ENCODE measurements at places on chromosomes 3 and 15.

GRCh38 chr15:101613130-101614000, 38.8 kb downstream of the TM2D3 start:
- DNase-seq: peak; percentile 26

- DNase-seq: no peak
These were observed 207.0 kb downstream of the NTRK3 start for GRCh38 chr15:88049506-88049905.

DNA sequence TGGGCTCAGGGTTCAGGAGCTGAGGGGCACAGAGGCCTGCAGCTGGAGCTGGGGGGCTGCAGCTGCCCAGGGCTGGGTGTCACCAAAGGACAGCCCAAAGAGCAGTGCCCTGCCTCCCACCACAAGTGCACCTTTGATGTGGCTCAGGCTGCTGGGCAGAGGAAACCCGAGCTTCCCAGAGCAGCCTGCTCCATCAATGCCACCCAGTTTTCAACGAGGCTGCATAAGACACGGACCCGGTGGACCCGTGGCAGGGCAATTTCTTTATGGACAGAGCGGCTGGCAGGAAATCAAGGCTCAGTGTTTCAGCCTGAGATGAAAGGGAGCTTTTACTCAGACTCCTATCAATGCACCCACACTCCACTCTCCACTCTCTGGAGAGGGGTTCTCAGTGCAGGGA, 18.7 kb downstream of the SEMA5B start:
- DNase-seq: no peak

DNA sequence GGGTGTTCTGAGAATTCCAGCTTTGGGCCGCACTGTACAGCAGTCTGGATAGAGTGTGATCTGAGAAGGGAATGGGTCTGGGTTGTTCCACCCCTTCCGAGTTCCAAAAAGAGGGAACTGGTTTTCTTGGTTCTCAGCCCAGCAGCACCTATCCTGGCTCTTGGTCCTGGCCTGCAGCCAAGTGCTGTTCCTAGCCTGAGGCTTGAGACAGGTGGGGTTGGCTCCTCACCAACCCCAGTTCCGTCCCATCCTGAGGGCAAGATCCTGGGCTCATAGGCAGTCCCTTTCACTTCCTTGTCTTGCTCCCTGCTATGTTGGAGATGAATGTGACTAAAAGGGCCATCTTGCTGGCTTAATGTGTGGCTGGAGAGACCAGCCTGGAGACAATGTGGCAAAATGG, 15.2 kb downstream of the IVD start:
- peak; percentile 83 for DNase-seq

DNA sequence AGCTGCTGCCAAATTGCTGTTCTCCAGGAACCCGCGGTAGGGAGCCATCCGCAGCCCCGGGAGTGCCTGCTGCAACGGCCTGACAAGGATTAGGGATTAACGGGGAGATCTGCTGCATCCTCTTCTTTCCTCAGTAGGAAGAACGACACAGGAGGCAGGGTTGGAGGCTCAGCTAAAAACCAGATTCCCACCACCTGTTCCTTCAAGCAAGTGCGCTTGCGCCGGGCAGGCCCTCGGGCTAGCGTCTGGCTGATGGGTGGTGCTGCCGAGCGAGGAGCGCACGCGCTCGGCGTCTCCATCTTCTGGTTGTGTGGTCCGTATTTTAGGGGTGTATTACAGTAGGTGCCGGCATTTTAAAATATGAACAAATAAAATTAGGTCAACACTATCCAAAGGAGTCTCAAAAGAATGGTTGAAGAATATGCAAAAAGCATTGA, 25.4 kb upstream of the SLC25A26 start:
- DNase-seq: peak; percentile 10

- no peak for DNase-seq
These were observed 97.0 kb downstream of the ARRDC4 start for GRCh38 chr15:98057453-98057852.

GRCh38 chr15:67411486-67411885, 109.4 kb upstream of the C15orf61 start:
- DNase-seq: no peak

GRCh38 chr15:100783760-100784492, 95.7 kb upstream of the ALDH1A3 start:
- DNase-seq: no peak

GRCh38 chr3:152902141-152902669, 67.3 kb downstream of the P2RY1 start:
- DNase-seq: no peak

- DNase-seq: no peak
These were observed 329.0 kb downstream of the GBE1 start for GRCh38 chr3:81432456-81432855.

- DNase-seq: no peak
These were observed 1.8 kb upstream of the ATP10A start for GRCh38 chr15:25864966-25865365.

DNA sequence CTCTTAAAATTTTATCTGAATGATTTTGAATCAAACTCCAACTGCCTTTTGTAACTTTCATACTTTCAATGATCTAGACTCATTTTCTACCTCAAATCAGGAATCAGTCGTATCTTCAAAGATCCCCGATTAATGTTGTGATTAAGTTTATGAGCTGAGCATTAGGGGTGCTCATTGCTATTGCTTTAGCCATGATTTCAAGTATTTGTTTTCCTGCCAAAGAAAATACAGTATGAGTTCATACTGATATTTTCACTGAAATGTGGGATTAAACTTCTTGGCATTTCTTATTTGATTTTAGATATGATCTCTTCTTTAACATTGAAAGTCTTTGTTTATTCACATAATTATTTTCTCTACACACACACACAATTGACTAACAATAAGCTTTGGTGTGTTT, 785.6 kb downstream of the NTRK3 start:
- no peak for DNase-seq

DNA sequence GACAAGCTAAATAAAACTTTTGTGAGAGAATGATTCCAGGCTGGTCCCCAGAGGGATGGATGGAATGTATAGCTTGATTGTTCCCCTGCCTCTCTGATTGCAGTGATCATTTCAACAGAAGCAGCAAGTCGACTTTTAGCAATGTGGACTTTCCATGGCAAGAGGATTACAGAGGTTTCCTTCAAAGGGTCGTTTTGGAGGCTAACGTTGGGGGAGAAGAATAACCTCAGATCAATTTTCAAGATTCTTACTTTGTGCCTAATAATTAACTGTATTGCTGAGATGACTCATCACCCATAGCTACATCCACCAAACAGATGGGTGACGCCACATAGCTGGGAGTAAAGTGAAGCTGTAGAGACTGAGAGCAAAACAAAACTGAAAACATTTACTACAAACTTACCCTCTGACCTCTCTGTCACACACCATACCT, 79.9 kb downstream of the GTPBP8 start:
- DNase-seq: peak; percentile 7

DNA sequence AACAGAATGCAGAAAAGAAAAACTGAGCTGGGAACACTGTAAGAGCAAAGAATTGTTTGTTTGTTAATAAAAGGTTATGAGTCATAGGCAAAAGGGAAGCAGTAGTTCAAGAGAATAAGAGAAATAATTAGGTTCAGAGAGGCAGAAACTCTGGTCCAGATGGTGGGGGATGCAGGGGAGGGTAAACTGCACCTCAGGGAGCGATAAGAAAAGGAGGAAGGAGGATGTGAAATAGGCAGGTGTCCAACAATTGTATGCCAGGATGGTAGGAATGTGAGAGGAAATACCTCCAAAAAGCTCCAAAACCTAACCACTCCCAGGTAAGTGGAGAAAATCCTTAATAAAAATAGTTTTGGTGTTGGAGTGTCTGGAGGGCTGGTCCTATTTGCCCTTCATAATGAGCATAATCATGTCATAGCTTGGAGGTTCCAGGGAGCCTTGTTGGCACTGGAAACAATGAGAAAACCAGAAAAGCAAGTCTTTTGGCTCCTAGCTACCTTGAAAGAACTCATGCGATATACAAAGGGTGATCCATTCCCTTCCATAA, 405.4 kb upstream of the TBL1XR1 start:
- DNase-seq: no peak

DNA sequence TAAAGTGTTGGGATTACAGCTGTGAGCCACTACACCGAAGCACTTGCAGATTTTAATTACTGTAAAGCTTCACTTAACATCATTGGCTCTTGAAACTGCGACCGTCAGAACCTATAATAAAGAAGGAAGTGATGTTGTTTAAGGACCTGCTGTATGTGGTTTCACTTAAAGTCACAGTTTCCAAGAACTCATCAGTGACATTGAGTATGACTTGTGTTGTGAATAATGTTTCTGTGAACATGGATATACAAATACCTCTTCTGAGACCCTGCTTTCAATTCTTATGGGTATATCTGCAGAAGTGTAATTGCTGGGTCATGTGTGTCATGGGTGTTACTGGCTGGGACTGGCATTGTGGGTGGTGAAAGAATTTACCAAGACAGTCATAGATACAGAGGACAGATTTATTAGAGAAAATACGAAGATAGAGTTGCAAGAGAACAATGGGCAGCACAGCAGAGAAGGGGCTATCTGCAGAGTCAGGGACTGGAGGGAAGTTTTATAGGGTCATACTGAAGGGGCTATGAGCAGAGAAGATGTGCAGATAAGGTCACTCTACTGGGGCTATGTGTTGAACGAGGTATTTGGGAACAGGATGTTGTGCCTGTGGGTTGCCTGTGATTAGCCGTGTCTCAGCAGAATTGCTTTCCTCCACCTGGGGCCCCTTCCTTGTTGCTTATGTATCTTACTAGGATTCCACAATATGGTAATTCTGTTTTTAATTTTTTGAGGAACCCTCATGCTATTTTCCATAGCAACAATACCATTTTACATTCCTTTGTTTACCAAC, 4.5 kb downstream of the NDUFB5 start:
- DNase-seq: no peak

GRCh38 chr3:1026395-1026794, 66.4 kb upstream of the CNTN6 start:
- DNase-seq: no peak

DNA sequence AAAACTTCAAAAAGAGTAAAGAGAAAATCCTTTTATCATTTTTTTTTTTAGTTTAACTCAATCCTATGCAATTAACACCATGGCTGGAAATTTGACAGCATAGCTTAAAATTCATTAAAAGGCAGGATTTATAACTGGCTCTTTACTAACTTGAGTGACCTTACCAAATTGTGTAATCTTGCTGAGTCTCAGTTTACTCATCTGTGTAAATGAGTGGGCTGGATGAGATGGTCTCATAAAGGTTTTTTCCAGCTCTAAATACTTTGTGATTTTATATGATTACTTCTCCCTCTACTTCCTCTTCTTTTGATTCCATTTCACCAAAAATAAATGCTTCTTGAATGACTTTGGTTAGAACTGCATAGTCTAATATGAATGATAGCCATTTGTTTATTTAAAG, 234.9 kb upstream of the SATB1 start:
- DNase-seq: no peak

DNA sequence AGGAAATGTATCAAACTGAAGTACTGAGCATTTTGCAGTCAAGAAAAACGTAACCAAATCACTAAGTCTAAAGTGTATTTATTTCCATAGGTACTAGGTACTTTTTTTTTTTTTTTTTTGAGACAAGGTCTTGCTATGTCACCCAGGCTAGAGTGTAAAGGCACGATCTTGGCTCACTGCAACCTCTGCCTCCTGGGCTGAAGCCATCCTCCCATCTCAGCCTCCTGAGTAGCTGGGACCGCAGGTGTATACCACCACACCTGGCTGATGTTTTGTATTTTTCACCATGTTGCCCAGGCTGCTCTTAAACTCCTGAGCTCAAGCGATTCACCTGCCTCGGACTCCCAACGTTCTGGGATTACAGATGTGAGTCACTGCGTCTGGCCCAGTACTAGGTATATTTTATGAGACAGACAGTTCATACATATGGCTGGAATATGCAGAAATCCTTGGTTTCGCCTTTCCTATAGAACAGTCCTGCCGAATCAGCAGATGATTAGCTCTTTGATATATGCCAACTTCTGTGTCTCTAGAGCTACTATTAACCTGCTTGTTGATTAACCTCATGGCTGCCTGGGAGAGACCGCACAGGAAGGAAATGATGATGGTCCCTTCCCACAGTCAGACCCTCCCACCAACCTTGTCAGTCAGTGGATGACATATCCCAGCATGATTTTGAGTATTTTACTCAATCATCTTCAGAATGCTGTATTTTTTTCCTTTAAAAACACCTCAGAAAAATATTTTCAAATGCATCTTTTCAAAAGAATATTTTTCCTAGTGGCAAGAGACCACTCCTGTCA, 32.3 kb downstream of the TMOD3 start:
- no peak for DNase-seq

DNA sequence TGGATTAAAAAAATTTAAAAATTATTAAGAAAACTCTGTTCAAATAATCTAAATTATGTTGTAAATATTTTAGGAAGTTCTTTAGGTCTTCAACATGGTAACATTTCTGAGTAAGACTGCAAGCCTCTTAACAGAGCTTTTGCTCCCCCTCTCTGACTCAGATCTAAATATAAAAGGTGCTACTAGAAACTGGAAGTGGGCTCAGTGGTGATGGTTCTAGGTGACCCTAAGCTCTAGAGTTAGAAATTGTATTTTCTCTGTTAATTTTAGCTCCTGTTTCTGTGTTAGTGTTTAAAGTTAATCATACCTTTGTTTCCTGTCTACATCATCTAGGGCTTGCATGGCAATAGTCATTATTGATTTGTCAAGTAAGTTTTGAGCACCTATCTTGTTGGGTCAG, 159.9 kb upstream of the MEIS2 start:
- DNase-seq: no peak

DNA sequence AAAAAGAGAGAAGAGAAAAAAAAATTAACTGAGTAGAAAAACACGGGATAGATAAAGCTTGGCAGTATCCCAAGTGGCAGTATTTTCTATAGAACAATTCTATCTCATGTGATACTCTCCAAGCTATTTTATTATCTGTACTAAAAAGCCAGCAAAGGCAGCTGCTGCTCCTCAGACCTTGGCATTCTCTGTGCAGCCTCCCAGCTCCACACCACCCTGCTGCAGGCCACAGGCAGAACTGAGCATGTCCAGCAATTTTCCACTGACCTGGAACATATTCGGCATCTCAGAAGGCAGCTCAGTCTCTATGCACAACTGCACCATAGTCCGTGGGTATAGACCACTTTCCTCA, 1161.4 kb downstream of the IGSF11 start:
- no peak for DNase-seq

DNA sequence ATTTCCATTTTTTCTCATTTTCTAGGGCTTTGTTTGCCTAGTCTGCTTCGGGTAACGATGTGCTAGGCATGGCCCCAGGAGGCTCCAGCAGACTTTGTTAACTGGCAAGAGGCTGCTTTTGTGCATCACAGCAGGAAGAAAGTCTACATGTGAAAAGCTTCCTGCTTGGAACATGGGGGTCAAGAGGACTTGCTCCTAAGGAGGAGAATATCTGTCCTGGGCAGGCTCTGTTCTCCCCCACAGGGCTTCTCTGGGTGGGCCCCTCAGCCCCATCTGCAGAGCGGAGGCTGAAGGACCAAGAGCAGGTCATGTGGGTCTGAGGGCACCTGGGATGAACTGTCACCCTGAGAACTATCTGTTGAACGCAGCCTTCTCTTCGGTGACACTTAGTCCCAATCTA, 94.7 kb downstream of the CCNL1 start:
- DNase-seq: no peak

- no peak for DNase-seq
These were observed 20.1 kb downstream of the FBXO22 start for GRCh38 chr15:75923756-75924155.

- no peak for DNase-seq
These were observed 164.4 kb upstream of the TOPAZ1 start for GRCh38 chr3:44077267-44077666.

Measured in RWPE1 (cell line).